Stimulated activated CD8-positive, alpha-beta memory T cell treated with anti-CD3 and anti-CD28 coated beads, Interleukin-15, amount 100 ng/mL, for 1 hour (primary cell): ENCODE measurements at places on chromosomes 3 and 15.

DNA sequence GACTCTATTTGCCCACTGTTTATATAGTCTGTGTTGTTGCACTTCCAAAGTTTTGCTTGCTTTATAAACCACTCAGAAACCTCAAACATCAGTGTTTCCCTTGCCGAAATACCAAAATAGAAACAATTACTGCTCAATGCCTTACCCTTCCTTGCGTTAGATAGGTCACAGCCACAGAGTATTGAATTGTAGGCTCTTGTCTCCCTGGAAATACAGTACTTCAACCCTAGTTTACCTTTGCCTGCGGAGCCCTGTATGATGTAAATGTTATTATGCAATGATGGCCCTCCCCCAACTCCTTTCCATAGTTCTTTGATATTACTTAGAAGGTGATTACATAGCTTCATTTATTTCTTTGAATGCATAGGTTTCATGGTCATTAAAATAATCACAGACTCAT lies 44.2 kb downstream of the SOX2 start:
- DNase-seq = no peak

- no peak for DNase-seq
Measured at GRCh38 chr15:94587113-94587512, 355.8 kb downstream of the MCTP2 start.

DNA sequence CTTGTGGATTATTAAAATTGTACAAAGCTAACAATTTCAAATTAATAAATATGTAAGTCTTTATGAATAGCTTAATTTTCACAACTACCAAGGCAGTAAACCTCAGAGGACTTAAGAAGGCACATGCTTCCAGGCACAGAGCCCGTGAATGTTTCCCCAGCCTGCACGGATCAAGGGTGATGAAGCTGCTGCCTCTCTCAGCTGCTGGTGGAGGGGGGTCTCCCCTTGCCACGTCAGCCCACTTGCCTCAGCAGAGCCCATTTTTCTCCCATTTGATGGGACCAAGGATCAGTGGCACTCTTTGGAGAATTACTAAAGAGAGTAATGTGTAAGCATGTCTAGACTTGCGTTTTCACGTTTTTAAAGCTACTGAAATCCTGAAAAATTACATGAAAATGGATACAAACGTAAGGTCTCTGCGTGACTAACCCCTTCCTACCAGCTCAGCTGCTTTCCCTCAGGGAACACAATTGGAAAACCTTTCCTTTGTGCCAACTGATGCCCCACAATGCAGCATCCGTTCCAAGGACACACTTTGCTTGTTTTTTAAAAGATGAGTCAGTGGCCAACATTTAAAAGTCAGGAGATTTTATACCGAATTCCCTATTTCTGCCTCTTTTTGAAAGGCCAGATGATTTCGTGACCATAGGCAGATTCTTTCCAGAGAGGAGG lies 494.1 kb downstream of the GABRG3 start:
- DNase-seq = no peak

DNA sequence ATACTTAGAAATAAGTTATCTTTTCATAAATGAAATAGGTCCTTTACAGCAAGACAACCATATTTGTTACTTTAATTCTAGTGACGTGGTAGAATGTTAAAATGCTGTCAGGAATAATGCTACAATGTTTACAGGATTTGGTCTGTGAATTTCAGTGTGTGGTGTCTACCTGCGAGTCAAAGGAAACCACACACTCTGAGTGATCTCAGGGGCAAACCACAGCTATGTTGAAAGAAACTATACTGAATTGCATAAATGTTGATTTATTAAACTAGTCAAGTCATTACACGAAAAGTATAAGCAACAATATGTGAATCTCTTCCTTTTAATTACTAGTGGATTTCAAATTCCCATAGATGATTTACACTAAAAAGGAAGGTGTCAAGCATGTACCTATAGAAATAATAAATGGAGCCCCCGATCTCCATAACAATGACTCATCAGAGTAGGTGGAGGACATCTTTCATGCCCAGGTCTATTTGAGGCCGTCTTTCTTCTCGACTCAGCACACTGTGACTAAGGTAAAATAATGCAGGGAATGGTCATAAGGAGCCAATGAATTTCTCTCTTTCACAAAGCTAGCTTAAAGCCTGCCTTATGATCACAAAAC lies 463.0 kb downstream of the ERC2 start:
- no peak for DNase-seq

- no peak for DNase-seq
Measured at GRCh38 chr15:91857772-91858171, 4.3 kb downstream of the SLCO3A1 start.
